ENCODE measurements at places on chromosomes 2 and 18.

- no peak for DNase-seq
Observed at GRCh38 chr2:59019566-59020159, 778.5 kb upstream of the FANCL start.

DNA sequence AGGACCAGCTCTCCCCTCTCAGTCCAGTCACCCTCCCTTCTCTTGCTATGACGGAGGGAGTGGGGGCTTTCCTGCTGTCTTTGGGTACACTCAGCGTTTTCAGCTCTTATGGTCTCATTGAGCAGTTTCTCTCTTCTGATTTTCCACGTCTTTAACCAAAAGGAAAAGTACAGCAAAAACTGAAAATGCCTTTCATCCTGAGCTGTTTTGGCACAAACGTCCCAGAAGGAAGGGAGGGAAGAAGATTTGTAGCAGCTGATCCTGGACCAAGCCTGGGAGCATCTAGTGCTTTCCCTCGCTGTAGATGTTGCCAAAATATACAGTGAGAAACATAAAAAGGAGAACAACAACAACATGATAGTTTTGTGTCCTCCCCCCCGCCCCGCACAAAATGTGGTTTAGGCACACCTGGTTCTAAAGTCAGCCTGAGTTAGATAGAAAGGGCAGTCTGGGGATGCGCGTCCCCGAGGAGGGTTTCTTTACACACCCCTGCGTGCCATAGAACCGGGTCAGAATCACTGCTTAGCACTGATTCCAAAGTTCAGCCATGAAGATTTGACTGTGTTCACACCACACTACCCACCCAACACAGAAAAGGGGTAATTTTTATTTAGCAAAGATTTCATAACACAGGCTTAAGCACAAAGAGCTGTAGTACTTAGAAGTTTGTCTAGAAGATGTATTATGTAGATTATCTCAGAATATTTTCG is 53.4 kb downstream of the SLC40A1 start:
- no peak for DNase-seq

GRCh38 chr2:207046724-207047123 is 107.4 kb downstream of the CPO start:
- no peak for DNase-seq

DNA sequence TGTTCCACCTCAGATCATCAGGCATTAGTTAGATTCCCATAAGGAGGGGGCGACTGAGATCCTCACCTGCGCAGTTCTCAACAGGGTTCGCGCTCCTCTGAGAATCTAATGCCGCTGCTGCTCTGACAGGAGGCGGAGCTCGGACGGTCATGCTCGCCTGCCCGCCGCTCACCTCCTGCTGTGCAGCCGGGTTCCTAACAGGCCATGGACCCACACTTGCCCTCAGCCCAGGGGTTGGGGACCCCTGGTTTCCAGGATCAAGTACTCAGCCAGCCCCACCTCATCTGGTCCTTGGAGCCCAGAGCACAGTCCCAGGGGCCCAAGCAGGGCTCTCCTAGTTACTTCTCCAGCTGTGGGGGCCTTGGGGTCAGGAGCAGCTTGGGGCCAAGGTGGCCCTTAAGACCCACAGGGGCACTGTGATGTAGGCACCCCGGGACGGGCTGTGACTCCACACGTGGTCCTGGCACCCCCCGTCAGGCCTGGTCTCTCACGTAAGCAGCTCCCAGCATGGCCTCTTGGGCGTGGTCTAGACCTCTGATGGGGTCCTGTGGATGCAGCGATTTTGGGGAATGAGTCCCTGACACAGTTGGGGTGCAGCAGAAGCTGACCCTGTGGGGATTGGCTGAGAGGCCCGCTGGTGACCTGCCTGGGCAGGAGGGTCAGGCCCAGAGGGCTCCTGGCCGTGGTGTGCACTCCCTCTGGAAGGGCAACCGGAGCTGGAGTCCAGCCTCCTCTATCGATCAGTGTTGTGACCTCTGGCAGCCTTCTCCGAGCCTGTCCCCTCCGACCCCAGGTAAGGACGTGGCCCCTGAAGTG is 28.3 kb upstream of the OTOS start:
- DNase-seq: no peak
